Activated naive CD4-positive, alpha-beta T cell treated with anti-CD3 and anti-CD28 coated beads for 36 hours (primary cell): ENCODE measurements at places on chromosomes 6 and 20. TPM values are rescaled to one million over a fixed set of nuclear protein-coding genes. Genes with fewer than 3 reads are reported as not detected.

- no peak for DNase-seq
These were observed 206.7 kb downstream of the MOXD1 start for GRCh38 chr6:132194529-132194928.

GRCh38 chr6:25052181-25052580 lies 116.4 kb upstream of the RIPOR2 start:
- no peak for DNase-seq

- DNase-seq: no peak
These were observed 466.5 kb upstream of the RNF217 start for GRCh38 chr6:124495665-124496190.

GRCh38 chr6:108168501-108169463 lies 3.0 kb downstream of the NR2E1 start:
- peak; percentile 33 for DNase-seq

Gene BTNL2
- total RNA-seq: not detected

Gene CST2
- total RNA-seq: not detected

Gene SIRPB1
- total RNA-seq: 1.4 TPM
